ENCODE measurements at places on chromosomes 3 and 15. TPM values are rescaled to one million over a fixed set of nuclear protein-coding genes. Genes with fewer than 3 reads are reported as not detected.
A peak's percentile ranks its signal among the peaks of the same experiment; 100 is the strongest.

Gene GASK1A
- total RNA-seq: 1.3 TPM

GRCh38 chr3:122410639-122411038, 5.2 kb downstream of the WDR5B start:
- DNase-seq: no peak

GRCh38 chr3:43522727-43523362, 99.0 kb downstream of the ANO10 start:
- no peak for DNase-seq

- DNase-seq: no peak
Measured at GRCh38 chr3:61793521-61793920, 232.2 kb downstream of the PTPRG start.

DNA sequence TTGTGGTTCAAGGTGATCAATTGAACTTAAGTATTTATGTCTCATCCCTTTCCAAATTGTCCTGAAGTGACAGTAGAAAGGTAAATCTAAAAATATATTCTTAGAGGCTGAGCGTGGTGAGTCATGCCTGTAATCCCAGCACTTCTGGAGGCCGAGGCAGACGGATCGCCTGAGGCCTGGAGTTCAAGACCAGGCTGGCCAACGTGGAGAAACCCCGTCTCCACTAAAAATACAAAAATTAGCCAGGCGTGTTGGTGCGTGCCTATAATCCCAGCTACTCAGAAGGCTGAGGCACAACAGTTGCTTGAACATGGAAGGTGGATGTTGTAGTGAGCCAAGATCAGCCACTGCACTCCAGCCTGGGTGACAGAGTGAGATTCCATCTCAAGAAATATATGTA, 226.6 kb downstream of the DPH6 start:
- no peak for DNase-seq

- DNase-seq: no peak
Measured at GRCh38 chr3:170054204-170054603, 16.4 kb downstream of the GPR160 start.

- no peak for DNase-seq
Measured at GRCh38 chr15:89038146-89038545, 50.1 kb upstream of the ABHD2 start.

Gene ITGA11
- 4.1 TPM for total RNA-seq

Gene TIGIT
- 0.37 TPM for total RNA-seq

Gene SPTBN5
- total RNA-seq: 0.72 TPM

Gene SNX22
- total RNA-seq: 0.15 TPM

Gene GP9
- not detected for total RNA-seq

DNA sequence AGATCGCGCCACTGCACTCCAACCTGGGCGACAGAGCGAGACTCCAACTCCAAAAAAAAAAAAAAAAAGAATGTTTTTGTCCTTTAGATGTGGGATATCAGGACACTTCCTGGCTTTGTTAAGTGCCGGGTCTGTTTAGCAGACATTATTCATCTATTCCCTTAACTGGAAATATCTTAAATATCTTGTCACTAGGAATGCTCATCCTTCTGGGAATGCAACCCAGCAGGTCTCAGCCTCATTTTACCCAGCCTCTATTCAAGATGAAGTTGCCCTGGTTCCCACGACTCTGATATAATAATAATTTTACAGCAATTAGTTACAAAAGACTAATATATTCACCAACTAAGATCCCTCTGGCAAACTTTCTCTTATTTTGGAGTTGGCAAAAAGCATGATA, 260.9 kb upstream of the SLITRK3 start:
- DNase-seq: no peak

- no peak for DNase-seq
Measured at GRCh38 chr3:35596335-35596995, 42.9 kb upstream of the ARPP21 start.

DNA sequence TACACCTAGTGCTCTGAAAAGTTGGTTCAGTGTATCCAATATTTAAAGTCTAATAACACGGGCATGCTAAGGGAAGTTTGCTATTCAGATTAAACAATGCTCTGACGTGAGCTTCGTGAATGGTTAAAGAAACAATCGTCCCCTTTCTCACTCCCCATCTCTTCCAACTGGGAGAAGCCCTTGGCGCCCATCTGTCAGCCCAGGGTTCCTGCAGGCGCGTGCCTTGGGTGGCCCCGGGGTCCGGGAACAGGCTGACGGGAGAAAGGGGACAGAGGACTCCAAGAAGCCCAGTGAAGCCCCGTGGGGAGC, 413 bp downstream of the SEC22C start:
- no peak for DNase-seq

GRCh38 chr3:58116161-58116955, 94.4 kb downstream of the DNASE1L3 start:
- no peak for DNase-seq

DNA sequence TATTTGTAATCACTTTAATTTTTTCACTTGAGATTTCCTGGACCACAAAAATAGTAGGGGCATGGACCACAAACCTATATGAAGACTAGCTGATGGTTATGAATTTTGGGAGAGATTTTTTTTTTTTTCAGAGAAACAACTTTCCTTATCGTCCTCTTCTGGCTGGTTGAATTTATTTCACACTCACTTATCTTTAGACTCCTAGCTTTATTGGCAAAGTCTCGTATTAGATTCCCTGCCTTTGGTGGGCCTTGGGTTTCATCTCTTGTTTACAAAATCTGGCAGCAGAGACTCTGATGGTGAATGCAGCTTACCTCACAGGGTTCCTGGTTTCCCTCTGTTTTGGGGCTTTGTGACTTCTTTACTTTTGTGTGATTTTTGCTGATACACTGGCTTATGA, 44.5 kb upstream of the KIF23 start:
- no peak for DNase-seq

Gene SMAD3
- 38.6 TPM for total RNA-seq

- peak; percentile 35 for DNase-seq
Measured at GRCh38 chr15:75532413-75533250, 46.5 kb downstream of the PTPN9 start.

DNA sequence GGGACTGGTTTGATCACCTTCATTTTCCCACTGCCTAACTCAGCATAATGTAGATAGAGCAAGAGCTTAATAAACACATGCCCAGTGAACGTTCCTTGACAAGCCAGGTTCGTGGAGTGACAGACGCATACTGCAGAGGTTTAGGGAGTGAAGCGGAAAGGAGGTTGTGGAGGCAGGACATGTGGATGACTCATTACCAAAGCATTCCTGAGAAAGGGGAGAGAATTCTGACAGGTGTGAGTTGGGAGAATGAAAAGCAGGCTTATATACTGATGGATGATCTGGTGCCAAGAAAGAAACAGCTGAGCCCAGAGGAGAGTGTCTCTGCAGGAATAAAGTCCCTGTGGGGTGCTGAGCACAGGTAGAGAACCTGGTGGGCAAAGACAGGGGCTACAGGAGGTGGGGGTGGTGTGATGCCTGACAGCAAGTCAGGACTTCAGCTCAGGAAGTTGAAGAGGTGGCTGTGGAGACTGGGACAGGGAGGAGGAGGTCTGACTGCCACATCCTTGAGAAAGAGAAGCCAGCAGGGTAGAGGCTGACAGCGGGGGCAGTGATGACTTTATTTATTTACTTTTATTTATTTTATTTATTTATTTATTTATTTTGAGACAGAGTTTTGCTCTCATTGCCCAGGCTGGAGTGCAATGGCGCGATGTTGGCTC, 2.4 kb upstream of the RPL29 start:
- DNase-seq: no peak

Gene FES
- total RNA-seq: 6.5 TPM

DNA sequence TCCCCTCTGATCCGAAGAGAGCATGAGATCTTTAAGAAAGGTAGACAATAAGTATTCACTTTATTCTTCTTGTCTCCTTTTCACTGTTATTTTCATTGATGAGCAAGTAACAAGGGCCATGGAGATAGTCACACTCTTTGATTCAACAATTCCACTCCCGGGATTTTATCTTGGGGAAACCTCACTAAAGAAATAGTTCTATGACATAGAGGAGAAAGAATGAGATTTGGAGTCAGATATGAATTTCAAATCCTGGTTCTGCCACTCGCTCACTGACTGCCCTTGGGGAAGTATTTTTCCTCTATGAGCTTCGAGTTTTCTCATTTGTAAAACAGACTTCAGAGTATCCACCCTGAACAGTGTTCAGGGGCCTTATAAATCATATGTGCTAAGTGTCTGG, 514.6 kb downstream of the NLGN1 start:
- no peak for DNase-seq

GRCh38 chr15:60091157-60091556, 87.0 kb downstream of the FOXB1 start:
- no peak for DNase-seq

DNA sequence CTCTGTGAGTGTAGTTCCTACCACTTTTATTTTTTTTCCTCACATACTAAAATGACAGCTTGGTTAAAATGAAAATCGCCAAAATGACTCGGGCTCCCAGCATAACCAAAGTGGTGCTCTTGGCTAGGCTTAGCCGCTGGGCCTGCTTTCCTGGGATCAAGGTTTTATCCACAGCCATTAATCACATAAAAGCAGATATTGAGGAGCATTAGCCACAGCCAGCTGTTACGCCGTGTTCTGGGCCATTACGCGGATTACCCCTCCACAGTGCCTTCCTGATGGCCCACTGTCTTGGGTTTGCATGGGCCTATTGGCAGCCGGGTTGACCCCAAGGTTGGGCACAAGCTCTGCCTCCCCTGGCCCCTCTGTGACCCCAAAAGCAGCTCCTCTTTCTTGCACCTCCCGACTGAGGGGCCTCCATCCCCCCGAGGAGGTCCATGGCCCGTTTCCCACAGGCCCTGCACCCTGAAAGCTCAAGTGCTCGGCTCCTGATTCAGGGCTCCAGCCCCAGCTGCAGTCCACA, 30.4 kb upstream of the TRPM1 start:
- DNase-seq: no peak

DNA sequence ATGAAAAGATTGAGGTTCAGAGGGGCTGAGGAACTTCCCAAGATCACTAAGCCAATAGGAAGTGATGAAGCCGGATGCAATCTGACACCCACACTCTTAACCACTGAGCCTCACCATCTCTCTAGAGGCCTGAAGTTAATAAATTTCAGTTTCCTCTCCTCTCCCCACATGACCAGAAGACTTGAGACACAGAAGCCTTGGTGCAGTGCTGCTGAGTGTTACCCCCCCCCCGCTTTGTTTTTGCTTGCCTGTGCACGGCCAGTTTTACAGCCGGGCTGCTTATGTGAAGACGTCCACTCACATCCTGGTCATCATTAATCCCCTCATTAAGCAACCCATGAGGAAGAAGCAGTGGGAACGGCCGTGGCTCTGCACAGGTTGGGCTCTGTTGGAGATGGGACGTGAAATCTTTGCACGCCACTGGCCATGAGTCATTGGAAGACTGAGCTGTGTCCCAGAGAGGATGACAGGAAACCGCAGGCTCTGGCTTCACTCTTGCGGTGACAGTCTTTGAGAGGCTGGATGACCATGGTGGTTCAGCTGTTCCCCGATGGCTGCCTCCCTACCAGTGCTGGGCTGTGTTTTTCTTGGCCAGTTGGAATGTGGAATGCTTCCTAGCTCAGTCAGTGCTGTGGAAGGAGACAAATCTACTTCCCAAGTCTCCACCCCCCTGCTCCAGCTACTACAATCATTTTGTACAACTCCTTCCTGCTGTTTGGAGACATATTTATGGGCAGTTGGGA, 232.6 kb upstream of the LRTM1 start:
- peak; percentile 18 for DNase-seq

GRCh38 chr15:33032053-33032452, 162.5 kb downstream of the FMN1 start:
- DNase-seq: no peak

DNA sequence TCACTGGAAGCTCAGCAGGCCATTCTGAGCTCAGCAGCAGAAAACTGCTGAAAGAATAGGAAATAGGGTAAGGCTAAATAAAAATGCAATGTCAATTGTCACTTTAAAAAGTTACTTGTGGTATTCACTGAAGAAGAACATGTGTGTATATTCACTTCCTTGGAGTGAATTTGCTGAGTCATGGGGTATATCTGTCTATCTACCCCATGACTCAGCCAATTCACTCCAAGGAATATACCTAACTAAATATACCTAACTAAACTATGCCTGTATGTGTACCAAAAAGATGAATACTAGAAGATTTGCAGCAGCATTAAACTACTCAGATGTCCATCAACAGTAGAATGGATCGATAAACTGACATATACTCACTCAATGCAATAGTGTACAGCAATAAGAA, 69.5 kb upstream of the KCNAB1 start:
- DNase-seq: no peak

- DNase-seq: no peak
Measured at GRCh38 chr15:101495334-101496197, 6.1 kb upstream of the PCSK6 start.

Gene DET1
- 4.9 TPM for total RNA-seq

Gene CEP63
- 19.6 TPM for total RNA-seq

Gene CLDN16
- not detected for total RNA-seq

Gene SEMA5B
- 1.3 TPM for total RNA-seq

DNA sequence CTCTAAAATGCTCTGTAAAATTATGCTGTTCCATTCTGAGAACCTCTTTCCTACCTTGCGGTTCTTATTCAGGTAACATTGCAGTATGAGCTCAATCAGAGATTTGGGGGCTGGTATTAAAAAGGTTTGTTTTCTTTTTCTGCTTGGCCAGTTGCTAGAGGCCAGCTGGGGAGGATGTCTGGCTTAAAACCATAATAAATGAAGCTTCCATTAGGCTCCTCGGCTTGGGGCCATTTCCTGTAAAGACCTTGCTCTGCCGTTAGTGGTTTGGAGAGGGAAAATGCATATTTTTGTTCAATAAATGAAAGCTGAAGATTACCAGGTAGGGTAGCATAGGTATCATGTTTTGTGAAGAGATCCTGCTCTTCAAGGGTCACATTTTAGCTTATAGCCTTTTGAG, 55.2 kb downstream of the MCTP2 start:
- DNase-seq: no peak

Gene ROPN1
- 0.66 TPM for total RNA-seq

Gene ARMC8
- 29.9 TPM for total RNA-seq

DNA sequence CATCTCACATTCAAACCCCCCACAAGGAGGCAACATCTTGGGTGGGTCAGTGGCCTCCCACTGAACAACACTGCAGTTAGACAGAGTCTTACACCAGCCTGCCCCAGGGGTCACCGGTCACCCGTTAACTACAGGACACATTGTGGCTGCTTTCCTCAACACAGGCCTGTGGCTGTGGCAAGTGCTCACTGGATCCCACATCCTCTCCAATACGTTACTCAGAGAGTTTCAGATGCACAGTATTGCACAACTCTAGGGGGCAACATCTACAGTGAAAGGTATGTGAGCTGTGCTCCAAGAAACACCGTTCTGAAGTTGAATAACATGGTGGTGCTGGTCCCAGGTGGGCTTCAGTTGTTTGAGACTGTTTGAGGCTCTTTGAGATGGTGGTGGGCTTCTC, 41.0 kb downstream of the CTDSPL start:
- no peak for DNase-seq

- no peak for DNase-seq
Measured at GRCh38 chr3:9730657-9731205, 804 bp upstream of the BRPF1 start.

Gene THBS1
- 390 TPM for total RNA-seq

Gene CCDC9B
- total RNA-seq: 28.7 TPM

- no peak for DNase-seq
Measured at GRCh38 chr3:52458031-52458760, 2.8 kb downstream of the NISCH start.

- DNase-seq: no peak
Measured at GRCh38 chr3:58038675-58039292, 30.6 kb downstream of the FLNB start.

Measured in colonic mucosa (tissue), 4 donors.